ENCODE measurements at places on chromosomes 7 and 10.

DNA sequence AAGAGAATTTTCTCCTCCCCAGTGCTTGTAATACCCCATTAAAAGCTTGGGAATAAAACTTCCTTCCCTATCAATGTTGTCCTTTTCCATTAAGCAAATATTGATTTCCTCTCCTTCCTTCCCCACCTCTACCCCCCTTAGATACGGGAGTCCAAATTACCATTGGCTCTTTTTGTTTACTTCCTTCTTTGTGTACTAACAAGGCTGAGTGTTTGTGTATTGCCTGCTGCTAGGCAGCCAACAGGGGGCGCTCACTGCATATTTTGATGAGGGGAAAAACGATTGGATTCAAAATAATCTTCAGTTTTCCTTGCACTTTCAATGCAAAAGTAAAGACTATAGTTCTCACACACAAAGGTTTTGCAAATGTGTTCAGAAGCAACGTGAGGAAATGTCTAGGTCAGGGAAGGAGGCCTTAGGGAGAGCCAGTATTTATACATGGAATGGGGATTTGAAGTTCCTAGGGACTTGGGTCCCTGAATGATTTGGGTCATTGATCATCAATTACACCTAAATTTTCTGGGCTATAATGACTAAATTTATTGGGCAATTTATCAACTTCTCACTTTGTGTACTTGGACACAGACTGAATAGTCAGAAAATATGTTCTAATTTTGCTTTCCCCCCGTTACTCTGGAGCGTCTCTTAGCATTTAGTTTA, 23.6 kb upstream of the VPS41 start:
- DNase-seq = peak; percentile 90

DNA sequence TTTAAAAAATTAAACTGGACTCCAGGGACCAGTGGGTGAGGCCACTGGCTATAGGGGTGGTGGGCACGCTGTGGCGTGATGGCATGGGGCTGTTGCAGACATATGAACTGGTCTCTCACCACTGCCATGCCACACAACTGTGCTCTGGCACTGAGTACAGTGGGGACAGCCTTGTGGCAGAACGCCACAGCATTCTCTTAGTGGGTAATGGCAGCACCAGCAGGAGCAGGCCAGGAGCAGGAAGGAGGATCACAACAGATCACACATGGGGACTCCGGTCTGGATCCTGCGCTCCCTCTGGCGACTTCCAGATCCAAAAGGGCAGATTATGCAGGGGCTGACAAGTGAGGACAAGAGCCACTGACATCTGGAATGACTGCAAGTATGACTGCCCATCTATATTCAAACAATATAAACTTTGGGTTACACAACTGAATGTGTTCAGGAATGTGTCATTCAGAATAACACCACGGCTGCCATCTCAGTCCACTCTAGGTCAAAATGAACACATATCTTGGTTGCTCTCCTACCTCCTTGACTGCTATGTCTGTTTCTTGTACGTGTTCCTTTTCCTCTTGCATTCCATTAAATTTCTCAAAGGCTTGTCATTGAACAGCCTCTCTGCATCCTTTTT, 176.0 kb downstream of the KMT2E start:
- no peak for DNase-seq

GRCh38 chr10:108104551-108105156, 940.1 kb upstream of the SORCS1 start:
- DNase-seq = no peak

DNA sequence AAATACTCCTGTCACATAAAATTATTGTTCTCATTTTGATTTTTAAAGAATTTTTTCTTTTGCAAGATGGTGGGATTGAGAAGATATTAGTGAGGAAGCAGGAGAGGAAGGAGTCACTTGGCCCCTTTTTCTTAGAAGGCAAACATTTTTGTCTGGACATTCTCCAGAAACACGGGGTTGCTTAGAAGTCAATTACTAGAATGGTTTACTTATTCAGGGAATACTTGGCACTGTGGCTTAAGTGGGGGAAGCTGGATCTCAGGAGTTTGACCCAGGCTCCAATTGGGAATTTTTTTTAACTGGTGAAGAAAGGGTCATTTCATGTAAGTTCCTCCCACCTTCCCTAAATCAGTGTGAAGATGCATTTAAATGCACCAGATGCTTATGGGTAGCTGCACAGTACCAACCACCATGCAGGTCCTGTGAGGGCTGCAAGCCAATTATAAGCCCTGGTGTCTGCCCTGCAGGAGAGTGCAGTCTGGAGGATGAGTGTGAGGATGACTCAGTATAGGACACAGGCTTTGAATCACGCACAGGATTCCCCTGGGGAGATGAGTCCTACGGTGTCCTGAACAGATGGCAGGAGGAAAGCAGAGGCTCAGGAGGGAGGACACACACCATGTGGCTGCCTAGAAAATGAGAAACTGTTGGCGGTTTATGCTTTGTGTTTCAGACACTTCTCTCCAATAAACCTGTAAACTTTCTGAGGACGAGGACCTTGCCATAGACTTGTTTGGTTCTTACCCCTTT, 299.1 kb downstream of the PLXNA4 start:
- DNase-seq = no peak

- no peak for DNase-seq
Measured at GRCh38 chr10:3258394-3258793, 85.8 kb upstream of the PITRM1 start.

- DNase-seq = peak; percentile 59
Measured at GRCh38 chr7:602341-603141, 82.9 kb upstream of the PDGFA start.

GRCh38 chr10:103276896-103277712, at the start of gene INA:
Gene INA (plus strand): TSS chr10:103277138. CDS start chr10:103277212, 74 bp downstream.
- peak; percentile 89 for DNase-seq

DNA sequence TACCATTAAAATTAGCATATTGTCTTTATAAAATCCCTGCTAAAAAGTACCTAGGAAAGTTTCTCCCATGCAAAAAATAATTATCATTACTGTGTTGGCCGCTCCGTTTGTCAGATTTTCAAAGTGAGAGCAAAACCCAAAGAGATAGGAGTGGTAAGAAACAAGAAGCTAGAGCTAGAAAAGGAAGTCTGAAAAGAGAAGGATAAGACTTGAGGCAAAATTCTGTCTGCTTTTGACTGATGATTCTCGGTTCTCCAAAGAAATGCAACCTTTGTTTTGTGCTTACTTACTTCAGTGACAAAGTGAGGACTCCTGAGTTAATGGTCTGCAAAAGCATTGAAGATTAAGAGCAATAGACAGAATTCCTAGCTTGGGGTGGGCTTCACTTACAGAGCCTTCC, 33.3 kb upstream of the CAPZA2 start:
- DNase-seq = no peak

DNA sequence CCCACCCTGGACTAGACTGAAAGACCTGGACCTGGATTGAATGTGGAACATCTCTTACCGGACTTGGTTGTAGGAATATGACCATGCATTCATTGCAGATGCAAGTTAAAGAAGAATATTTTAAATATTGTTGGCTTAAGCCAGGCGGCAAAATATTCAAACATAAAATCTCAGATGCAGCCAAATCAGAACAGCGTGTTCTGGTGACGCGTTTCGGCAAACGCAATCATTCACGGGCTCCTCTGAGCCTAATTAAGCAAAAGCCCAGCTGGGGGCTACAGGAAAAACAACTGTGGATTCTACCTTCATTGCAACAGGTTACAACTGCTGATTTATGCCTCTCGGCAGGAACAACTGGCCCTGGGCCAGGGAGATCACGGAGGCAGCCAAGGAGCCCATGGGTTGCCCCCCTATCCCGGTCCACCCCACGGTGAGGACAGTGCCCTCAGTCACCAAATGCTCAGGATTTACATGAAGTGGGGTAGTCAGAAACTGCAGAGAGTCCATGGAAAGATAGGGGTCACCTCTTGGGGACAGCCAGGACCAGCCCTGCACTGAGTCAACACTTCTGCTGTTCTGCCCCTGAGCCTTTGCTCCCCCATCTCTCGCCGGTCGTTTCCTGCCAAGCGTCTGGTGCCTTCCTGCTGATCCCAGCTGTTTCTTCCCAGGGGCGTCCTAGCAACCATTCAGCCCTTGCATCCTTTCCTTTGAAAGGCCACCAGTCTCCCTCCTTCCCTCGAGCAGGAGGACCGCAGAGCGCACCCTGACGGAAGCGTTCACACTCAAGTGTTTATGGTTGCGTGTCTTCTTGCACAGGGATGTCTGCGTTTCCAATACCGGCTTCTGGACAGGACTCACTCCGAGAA, 64.4 kb upstream of the SFMBT2 start:
- peak; percentile 79 for DNase-seq

GRCh38 chr7:11714205-11714604, 117.8 kb downstream of the THSD7A start:
- DNase-seq = no peak

GRCh38 chr7:111660478-111660877, 98.2 kb upstream of the IMMP2L start:
- no peak for DNase-seq

DNA sequence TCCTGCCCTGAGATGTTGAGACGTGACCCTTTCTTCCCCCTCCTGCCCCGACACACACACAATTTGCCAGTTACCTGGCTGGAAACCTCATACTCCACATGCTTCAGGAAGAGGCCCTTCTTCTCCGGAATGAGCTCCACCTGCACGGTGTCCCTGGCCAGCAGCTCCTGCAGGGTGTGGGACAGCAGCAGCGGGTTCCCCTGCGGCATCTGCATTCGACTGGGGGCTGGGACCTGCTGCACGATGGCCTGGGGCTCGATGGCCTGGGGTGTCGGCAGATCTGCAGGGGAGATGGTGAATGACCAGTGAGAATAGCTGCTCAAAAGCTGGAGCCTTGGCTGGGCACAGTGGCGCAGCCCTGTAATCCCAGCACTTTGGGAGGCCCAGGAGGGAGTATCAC, 36.0 kb downstream of the NUDT1 start:
- no peak for DNase-seq

GRCh38 chr10:56633876-56634452, 272.9 kb upstream of the ZWINT start:
- DNase-seq = no peak

GRCh38 chr10:114245121-114245791, 6.2 kb downstream of the VWA2 start:
- DNase-seq = no peak

- no peak for DNase-seq
Measured at GRCh38 chr10:98404571-98405359, 10.2 kb downstream of the PYROXD2 start.

DNA sequence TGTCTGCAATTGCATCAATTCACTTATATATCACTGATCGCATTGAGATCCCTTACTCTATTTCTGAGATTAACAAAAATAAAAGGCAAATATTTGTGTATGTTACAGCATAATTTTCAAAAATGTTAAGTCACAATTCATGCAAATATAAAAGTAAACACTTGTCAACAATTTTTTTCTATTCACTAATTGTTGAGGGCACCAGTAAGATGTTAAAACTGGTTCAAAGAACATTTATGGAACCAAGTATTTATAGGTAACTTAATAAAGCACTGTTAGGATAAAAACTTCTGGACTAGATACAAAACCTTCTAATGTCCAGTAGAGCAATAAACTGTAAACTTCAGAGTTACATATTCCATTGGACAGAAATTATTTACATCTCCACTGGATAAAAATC, 586.1 kb upstream of the AUTS2 start:
- no peak for DNase-seq

DNA sequence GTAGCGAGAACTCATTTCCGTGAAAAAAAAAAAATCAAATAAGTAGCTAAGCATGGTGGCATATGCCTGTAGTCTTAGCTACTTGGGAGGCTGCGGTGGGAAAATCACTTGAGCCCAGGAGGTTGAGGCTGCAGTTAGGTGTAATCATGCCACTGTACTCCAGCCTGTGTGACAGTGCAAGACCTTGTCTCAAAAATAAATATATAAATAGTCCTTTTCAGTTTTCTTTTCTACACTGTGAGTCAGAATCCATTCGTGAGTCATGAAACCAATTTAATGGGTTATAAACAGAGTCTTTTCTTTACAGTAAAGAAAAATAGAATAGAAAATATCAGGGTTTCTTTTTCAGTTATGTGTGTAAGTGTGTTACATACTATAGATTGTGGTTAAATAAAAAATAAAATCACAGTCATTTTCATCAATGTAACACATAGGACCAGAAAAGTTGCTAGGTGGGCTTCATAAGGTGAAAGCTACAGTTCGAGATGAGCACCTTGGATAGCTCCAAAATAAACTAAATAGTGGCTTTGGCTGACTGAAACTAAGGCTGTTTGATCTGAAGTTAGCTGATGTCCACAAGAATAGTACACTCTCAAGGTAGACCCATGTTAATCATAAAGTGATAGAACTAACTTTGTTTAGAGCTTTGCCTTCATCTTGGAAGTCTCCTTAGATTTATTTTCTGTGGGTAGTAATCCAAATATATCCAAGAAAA, 781.1 kb downstream of the GATA3 start:
- no peak for DNase-seq

GRCh38 chr10:1123972-1124371, 67.8 kb downstream of the WDR37 start:
- no peak for DNase-seq

GRCh38 chr7:98178321-98178720, 32.9 kb upstream of the BHLHA15 start:
- DNase-seq = no peak

GRCh38 chr10:71998840-71999194, 34.6 kb downstream of the CHST3 start:
- DNase-seq = peak; percentile 52

- DNase-seq = no peak
Measured at GRCh38 chr10:11551104-11551503, 60.3 kb downstream of the USP6NL start.

GRCh38 chr10:80280071-80280800, 9.2 kb downstream of the MAT1A start:
- no peak for DNase-seq
